ENCODE measurements at places on chromosomes 12 and 14.

- DNase-seq, result no peak
These were observed 186.8 kb downstream of the TTC7B start for GRCh38 chr14:90629471-90629870.

- DNase-seq, result no peak
These were observed 250.9 kb upstream of the OR4E1 start for GRCh38 chr14:21924479-21924878.

GRCh38 chr12:11130999-11131398 lies 3.4 kb downstream of the TAS2R30 start:
- no peak for DNase-seq

DNA sequence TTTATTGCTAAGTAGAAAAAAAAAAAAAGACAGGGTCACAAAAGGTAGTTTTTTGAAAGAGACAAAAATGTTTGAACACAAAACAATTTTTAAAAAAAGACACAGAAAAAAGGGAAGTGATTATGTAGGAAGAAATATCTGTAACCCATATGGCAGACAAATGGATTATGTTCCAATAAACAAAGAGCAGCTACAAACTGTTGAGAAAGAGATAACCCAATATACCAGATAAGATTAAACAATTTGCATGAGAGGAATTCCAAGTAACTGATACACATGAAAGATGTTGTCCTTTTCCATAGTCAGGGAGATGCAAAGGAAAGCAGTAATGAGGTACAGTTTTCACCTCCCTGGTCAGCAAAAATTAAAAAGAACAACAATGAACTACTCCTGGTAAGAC lies 44.9 kb downstream of the PTPRR start:
- no peak for DNase-seq

- peak; percentile 10 for DNase-seq
These were observed 48.5 kb upstream of the RIMBP2 start for GRCh38 chr12:130764475-130765185.

GRCh38 chr14:55160989-55161388 lies 30.4 kb downstream of the DLGAP5 start:
- no peak for DNase-seq

DNA sequence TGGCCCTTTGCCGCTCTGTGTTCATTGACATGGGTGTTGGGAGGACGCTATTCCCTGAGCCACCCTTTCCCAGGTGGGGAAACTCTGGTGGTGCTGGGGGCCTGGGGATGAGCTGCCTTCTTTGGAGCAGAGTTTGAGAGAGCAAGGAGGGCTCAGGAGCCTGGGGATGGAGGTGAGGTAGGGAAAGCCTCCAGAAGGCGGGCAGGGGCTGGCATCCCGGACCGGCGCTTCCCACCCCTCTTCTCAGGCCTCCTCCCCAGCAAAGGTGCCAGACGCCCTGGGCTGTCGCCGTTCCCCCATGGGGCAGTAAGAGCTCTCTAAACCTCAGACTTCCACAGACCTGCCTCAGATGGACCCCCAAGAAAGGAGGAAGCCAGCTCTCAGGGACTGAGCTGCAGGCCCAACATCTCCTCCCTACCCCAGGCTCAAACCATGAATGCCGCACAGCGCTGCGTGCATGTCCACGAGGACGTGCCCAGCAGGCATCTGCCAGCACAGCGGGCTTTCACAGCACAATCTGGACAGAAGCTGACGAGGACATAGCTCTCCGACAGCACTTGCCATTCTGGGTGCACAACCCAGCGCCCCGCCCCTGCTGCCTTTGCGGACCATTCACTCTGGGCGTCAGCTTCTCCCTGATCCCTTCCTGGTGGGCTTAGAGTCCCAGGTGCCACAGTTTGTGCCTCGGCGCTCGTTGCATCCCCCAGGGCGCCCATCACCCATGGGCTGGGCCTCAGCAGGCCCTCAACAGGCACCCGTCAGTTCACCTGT lies 14.9 kb upstream of the TTC7B start:
- no peak for DNase-seq

DNA sequence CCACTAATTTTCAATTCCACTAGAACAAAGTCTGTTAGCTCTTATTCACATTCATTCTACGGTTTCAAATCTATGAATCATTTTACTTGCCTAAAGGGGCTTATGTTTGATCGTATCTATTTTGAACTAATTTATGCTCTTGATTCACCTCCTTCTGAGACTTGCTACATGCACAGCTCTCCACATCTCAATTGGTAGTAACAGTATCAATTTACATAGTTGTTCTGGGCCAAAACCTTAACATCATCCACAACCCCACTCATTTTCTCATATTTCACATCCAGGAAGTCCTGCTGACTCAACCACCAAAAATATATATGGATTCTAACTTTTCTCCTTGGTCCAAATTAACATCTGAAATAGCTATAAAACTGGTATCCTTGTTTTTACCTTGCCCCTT lies 208.6 kb downstream of the RASSF9 start:
- DNase-seq, result peak; percentile 63

DNA sequence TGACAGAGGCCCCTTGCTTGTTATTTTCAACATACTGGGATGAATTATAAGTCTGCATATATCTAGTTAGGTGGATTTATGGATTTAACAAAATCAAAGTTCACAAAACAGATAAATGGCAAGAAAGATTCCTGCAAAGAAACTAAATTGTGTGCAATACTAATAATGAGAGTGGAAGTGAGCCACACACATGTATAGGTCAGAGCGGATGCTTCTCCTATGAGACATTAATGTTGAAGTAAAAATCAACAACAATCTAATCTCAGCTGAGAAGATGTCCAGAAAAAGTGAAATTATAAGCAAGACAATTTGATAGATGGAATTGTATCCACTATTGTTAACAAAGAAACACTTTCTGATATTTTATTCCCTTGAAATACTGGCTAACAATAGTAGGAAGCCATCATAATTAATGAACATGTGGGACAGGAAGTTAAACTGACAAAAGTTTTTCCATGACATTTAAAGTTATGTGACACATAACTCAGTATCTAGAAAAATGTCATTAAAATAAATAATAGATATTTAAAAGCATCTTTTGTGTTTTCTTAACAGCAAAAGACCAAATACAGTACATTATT lies 39.7 kb downstream of the RAD51B start:
- DNase-seq, result no peak

GRCh38 chr14:85533023-85533860 lies 3.3 kb downstream of the FLRT2 start:
- no peak for DNase-seq

DNA sequence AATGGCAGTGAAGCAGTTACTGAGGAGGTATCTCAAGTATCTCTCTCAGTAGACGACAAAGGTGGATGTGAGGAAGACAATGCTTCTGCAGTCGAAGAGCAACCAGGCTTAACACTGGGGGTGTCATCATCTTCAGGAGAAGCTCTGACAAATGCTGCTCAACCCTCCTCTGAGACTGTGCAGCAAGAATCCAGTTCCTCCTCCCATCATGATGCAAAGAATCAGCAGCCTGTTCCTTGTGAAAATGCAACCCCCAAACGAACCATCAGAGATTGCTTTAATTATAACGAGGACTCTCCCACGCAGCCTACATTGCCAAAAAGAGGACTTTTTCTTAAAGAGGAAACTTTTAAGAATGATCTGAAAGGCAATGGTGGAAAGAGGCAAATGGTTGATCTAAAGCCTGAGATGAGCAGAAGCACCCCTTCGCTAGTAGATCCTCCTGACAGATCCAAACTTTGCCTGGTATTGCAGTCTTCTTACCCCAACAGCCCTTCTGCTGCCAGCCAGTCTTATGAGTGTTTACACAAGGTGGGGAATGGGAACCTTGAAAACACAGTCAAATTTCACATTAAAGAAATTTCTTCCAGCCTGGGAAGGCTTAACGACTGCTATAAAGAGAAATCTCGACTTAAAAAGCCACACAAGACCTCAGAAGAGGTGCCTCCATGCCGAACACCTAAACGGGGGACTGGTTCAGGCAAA lies 216.6 kb downstream of the AKAP6 start:
- DNase-seq, result no peak

DNA sequence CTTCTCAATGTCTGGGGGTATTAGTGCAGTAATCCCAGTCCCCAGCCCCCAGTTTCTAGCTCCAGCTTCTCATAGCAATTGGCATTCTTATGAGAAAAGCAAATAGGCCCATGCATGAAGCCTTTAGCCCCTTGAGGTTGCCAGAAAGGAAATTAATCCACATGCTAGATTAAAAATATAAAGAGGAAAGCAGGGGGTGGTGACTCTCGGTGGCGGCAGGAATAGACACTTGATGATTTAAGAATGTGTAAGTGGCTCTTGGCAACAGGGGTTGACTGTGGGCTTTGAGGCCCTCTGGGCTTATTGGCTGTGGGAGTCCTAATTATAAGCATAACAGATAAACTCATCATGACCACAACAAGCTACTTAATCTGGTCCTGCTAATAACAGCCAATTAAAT lies 1367.3 kb upstream of the FLRT2 start:
- DNase-seq, result no peak

GRCh38 chr14:51654533-51654845 lies 2.8 kb downstream of the FRMD6 start:
- no peak for DNase-seq

DNA sequence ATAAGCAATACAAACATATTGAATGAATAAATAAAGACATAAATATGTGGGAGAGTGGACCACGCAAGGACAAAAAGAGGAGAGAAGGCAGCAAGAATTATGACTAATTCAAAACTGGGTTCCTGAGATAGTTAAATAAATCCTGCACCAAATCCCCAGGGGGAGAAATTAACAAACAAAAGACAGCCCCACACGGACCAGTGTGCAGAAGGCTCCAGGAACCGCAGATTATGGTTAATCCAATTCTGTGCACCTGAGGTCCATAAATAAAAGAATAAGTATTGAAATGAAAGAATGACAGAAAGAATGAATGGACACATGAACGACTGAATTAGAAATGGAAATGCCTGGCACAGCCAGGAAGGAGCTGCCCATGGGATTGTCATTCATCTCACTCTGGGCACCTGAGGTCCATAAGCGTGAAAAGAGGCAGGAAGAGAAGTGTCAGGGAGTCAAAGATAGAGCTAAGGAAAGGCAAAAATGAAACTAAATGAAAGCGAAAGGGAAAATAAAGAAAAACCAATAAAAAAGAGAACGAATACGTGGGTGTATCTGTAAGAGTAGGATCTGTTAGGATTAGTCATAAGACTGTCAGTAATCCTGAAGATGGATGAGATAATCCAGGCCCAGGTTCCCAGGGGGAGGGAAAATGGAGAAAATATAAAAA lies 23.3 kb downstream of the MEG3 start:
- no peak for DNase-seq

GRCh38 chr12:72135021-72135301 lies 137.2 kb upstream of the TRHDE start:
- no peak for DNase-seq

DNA sequence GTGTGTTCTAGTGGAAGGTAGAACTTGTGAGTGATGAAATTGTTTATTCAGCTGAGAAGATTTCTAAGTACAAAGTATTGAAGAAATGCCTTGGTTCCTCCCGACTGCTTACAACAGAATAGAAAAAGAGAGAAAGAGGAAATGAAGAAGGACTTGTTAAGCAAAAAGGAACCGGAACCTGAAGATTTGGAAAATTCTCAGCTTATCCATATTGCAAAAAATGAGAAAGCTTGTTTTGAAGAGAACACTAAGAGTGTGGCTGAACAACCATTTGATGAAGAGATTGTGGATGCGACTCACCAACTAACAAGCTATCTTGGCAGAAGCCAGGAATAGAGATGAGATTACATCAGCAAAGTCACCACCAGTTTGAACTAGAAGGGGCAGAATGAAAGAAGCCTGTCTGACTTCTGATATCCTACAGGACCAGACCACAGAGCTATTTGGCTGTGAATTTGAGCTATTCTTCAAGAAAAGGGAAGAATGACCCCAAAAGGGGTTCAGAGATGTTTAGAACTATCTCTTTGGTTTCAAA lies 15.1 kb downstream of the NDUFA9 start:
- DNase-seq, result peak; percentile 81

DNA sequence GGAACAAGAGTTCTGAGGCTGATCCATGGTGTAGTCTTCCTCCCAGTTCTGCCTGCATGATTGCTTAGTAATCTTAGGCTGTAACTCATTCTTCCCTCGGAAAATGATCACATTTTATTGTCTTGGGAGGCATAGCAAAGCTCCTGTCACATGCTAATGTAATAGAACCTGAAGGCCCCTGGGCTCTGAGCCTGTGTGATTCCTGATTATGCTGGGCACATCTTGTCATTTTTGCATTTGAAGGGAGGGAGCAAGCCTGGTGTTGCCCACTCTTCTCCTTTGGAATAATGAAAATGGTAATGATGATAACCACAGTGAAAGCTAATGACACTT lies 215.4 kb downstream of the MSRB3 start:
- DNase-seq, result no peak

- DNase-seq, result no peak
These were observed 28.8 kb upstream of the CLMN start for GRCh38 chr14:95348395-95349080.

GRCh38 chr14:90597961-90598360 lies 201.1 kb downstream of the CALM1 start:
- no peak for DNase-seq

DNA sequence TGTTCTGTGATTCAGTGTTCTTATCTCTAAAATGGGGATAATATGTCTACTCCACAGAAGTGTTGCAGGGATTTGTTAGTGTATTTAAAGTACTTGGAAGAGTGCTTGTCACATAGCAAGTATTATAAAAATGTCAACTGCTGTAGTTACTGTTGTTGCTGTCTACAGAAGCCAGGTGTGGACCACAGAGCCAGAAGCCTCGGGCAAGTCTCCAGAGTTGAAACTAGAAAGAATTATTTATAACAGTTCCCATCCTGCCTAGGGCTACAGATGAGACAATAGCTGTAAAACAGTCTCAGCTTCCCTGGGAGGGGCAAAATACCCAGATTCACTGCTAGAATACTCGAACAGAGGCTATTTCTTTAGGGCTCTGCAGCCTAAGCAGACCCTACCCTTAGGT lies 55.4 kb upstream of the FUT8 start:
- DNase-seq, result no peak

- DNase-seq, result no peak
These were observed 177.1 kb upstream of the ALG10B start for GRCh38 chr12:38139456-38139855.

- DNase-seq, result no peak
These were observed 15.6 kb downstream of the DYRK2 start for GRCh38 chr12:67664171-67664570.

GRCh38 chr12:39510001-39510400 lies 67.1 kb upstream of the KIF21A start:
- DNase-seq, result no peak

DNA sequence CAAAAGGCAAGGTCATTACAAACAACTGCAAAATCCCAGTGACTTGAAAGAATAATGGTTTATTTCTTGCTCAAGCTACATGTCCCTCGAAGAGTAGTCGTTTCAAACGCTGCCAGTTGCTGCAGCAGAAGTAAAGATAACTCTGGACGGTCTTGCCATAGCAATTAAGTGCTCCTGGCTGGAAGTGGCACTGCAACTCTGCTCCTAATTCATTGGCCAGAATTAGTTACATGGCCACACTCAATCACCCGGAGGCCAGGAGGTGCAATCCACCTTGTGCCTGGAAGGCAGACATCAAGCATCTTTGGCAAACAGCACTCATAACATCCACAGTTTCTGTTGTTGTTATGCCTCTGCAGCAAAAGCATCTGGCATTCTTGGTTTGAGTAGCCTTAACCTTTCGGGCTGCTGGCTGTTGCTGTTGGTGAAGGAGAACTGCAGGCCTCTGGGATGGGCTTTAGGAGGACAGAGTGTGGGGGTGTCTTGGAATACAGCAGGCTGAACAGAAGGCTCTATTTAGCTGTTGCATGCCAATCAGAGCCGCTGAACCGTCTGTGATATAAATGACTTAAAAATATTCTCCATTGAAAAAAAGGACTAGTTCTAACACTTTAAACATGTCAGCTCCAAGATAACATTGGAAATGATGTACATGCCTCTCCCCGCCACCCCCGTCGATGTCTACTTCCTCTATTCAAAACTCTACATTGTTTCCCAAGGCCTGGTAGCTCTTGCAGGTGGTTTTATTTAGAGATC lies 123.5 kb upstream of the DYRK2 start:
- no peak for DNase-seq

Data from HS-5 (cell line).